Amniotic epithelial cell (primary cell): ENCODE measurements at places on chromosomes 16 and 17.

- no peak for DNase-seq
Measured at GRCh38 chr16:72859581-72859980, 188.3 kb downstream of the ZFHX3 start.

DNA sequence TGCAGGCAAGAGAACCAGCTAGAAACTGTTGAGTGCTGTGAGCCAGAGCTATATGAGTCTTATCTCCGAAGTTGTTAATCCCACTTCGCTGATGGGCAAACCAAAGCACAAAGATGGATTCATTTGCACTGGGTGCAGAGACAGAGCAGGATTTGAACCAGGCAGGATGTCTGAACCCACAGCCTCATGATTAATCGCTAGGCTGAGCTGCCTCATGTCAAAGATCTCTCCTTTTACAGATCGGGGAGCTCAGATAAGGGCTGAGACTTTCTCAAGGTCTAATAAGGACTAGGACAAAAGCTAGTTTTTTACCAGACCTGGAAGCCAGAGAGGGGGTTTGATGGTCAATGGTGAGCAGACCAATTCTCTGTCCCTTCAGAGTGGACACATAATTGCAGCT, 51.5 kb downstream of the GINS3 start:
- DNase-seq, result peak; percentile 66

DNA sequence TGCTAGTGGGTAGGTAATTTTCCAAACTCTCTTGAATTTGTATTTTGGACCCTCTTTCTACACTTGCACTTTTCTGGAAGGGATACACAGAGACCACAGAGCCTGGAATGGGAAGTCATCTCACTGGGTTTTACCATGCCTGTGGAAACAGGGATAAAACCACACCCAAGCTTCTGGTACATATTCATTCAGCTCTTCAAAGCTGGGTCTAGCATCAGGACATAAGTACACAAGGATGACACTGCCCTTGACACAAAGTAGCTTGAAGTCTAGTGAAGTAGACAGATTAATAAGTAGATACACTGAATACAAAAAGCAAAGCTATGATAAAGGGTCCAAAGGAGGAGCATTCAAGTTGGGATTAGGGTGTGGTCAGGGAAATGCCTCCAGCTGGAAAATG, 118.2 kb downstream of the CDH11 start:
- DNase-seq, result no peak

DNA sequence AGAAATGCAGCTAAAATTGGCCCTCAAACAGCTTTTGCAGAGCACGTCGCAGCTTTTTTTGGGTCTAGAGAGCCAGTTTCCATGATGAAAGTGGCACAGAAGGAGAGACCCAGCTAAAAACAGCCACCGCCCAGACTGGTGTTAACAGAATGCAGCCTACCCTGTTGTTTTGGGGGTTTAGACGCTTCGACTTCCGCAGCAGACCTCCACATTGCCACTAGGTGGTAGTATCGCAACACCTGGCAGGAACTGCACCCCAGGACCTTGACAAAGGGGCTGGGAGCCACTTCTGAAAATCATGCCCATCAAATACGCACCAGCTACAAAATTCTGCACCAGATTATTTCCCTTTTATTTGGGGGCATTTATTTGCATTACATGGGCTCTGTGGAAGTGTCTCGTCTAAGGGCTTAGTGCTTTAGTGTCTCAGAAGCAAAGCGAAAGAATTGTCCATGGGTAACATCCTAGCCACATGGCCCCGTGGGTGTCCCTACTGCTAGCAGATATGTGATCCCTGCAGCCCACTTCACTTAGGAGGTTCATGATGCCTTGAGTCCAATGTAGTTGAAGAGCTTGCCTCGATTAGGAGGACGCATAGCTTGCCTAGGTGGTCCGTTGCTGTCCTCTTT, 167.1 kb downstream of the HAPSTR1 start:
- no peak for DNase-seq

DNA sequence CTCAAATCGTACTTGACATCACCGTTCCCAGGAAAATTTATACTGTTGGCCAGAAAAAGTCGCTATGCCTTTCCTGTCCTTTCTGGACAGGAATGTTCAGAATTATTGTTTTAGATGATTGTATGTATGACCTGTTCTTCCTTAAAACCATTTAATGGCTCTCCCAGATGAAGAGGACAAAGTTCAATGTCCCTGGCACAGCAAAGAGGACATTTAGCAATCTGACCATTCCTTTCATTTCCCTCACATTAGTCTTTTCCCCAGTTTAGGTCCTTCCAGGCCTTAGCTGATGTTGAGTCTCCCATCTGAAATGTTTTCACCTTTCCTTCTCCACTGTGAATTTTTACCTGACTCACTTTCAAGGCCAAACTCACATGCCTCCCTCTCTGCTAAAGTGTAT, 938.9 kb downstream of the CDH11 start:
- DNase-seq, result no peak

DNA sequence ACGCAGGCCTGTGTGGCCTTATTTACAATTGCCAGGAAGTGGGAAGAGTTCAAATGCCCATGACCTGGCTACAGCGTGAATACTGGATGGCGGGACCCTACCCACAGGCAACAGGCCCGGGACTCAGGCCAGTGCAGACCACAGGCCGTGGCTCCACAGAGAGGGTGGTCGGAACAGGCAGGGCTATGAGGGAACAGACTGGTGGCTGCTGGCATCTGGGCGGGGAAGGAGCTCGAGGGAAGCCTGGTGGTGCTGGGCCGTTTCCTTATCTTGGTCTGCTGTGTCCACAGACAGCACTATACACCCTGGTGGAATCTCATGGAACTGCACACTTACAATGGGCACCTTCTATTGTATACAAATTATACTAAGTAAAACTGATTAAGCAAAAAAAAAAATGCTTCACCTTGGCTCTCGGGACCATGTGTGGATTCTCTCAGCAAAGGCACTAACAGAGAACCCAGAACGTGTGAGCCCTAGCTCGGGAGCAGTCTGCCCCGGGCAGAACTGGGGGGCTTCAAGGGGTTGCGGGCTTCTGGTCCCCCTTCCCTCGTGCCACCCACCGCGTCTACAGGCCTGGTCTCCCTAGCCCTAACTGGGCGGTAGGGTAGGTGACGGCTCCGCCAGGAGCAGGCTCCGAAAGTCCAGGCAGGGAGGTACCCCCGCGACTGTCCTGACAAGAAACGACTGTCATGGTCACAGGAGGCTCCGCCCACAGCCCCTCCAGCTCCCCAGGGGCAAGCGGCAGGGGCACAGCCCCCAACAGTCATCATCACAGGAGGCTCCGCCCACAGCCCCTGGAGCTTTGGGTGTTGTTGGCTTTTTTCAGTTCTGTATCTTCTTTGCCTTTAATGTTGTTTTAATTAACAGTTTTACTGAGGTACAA, 21.8 kb downstream of the CEP131 start:
- DNase-seq, result peak; percentile 75
